ENCODE measurements at places on chromosomes 2 and 18. TPM values are rescaled to one million over a fixed set of nuclear protein-coding genes. Genes with fewer than 3 reads are reported as not detected.

Gene LBX2
- total RNA-seq = 0.32 TPM

Gene FEV
- not detected for total RNA-seq

Gene TUBA4B
- not detected for total RNA-seq

Gene LRRTM4
- not detected for total RNA-seq

Gene NEU2
- not detected for total RNA-seq

Gene SCN7A
- not detected for total RNA-seq

All from T-cell (primary cell).